Dermis lymphatic vessel endothelial cell (primary cell): ENCODE measurements at places on chromosomes 1 and 21. TPM values are rescaled to one million over a fixed set of nuclear protein-coding genes. Genes with fewer than 3 reads are reported as not detected.

CASZ1 gene
- 2.7 and 3.2 TPM in 2 replicates for total RNA-seq

CR1L gene
- total RNA-seq: not detected in 2 replicates

KRTAP10-4 gene
- not detected in 2 replicates for total RNA-seq

MXRA8 gene
- total RNA-seq: 0.09 and 0.98 TPM in 2 replicates

SPATA6 gene
- total RNA-seq: 2.1 and 2.3 TPM in 2 replicates

B3GALNT2 gene
- total RNA-seq: 26.8 and 48.6 TPM in 2 replicates

DYNLT4 gene
- total RNA-seq: 0.26 and 2.2 TPM in 2 replicates

IGSF9 gene
- total RNA-seq: not detected in 2 replicates

RXFP4 gene
- under 0.01 TPM in 1 of 2 replicates, not detected in the other for total RNA-seq

ABCB10 gene
- total RNA-seq: 22.9 and 24.3 TPM in 2 replicates

AADACL4 gene
- total RNA-seq: not detected in 2 replicates

CD52 gene
- not detected in 2 replicates for total RNA-seq
